ENCODE measurements at places on chromosomes 3 and 15.
A peak's percentile ranks its signal among the peaks of the same experiment; 100 is the strongest.

- DNase-seq, result no peak
These were observed 507.0 kb downstream of the FOXP1 start for GRCh38 chr3:71076361-71077002.

DNA sequence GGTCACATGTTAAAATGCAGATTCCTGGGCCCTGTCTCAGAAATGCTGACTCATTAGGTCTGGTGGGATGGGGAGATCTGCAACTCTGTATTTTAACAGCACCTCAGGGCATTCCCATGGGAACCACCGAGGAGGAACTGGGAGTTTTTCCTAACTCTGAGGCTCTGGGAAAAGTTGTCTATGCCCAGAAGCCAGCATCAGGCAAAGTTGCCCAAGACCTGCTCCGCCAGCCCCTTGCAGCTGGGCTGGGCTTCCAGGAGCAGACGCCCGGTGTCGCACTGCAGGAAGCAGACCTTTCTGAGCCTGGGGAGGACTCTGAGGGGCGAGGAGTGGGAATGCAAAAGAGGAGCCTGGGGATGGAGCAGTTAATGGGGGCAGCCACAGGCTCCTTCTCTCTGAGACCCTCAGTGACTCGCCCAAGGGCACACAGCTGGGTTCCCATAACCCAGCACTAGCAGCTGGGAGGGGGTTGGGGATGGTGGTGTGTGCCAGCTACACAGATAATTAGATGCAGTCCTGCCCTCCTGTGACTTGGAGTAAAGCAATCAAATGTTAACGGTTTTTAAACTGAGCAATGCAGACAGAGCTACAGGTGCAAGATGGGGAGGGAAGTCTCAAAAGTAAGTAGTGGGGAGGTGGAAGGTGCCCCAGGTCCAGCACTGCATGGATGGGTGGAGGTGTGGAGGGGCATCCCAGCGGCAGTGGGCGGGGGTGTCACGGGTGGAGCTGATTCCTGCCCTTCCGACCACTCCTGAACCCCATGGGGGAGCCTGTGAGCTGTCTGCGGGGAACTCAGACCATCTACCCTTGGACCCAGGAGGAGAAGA lies 100.4 kb downstream of the LSM3 start:
- DNase-seq, result no peak

DNA sequence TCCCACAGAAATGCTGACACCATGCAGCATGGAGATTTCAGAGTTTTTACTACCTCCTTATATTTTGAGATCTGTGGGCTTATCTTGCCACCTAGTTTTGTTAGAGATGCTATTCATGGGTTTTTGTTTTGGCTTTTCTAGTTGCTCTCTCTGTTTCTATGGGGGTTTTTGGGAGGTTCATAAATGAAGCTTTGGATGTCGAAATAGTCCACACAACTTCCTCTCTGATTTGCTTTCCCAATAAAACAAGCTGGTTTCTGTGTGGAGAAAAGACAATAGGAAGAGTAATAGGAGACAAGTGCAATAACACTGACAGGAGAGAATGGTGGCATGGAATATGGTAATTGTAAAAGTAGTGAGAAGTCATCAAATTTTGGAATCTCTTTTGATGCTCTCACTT lies 106.8 kb upstream of the GPR149 start:
- DNase-seq, result no peak

DNA sequence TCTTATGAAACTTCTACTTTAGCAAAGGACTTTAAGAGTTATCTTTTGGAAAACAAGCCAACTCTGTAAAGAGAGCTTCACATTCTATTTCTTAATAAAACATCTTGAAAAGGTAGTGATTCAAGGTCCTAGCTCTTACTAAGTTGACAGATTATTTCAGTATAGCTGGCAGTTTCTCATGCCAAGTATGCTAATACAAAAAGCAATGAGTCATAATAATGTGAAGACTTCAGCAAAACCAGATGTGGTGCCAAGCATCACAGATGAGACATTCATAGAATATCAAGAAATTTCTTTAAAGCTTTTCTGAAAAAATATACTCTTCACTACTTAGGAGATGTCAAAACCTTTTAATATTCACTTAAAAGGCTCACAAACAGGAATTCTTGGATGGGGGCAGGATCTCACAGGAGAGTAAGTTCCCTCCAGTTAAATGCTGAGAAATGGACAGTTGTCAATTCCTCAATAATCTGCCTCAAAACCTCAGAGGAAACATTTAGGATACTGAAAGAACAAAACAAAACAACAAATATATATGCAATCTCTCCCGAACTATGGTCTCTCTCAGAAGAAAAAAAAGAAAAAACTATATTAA lies 45.6 kb downstream of the DCBLD2 start:
- DNase-seq, result no peak

DNA sequence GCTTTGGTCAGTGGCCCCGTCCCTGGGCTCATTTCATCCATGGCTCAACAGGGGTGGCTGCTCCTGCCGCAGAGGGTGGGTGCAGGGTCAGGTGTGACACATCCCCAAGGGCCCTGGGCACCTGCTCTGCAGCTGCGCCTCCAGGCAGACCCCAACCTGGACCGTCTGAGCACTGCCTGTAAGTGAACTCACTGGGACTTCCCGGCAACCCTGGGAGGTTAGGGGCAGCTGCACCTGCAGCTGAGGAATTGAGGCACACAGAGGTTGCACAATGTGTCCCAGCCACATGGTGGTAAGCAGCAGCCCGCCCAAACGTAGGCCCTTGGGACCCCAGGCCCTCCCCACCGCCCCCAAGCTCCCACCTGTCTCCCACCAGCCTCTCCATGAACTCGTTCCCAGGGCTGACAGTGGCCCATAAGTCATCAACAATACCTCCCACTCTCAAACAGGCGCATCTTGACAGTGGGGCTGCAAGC lies 55.1 kb downstream of the PLXNA1 start:
- no peak for DNase-seq

GRCh38 chr3:42020684-42021307 lies 58.9 kb upstream of the ULK4 start:
- DNase-seq, result no peak

DNA sequence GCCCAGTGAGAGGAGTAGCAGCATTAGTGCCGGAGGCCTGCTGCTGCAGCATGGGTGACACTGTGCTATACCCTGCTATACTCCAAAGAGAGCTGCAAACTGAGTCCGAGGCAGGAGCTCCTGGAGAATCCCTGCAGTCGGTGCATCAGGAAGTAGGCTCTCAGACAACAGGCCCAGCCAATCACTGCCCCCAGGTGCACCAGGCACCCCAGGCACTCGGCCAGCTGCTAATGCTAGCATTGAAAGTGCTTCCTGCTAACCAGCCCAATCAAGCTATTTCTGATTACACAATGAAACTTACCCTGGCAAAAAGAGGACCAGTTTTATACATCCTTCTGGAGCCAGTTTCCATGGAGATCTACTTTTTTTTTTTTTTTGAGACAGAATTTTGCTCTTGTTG lies 45.6 kb upstream of the IREB2 start:
- DNase-seq, result no peak

- DNase-seq, result no peak
These were observed 52.4 kb upstream of the MRPS22 start for GRCh38 chr3:139291276-139292051.

- no peak for DNase-seq
These were observed 10.1 kb downstream of the LTF start for GRCh38 chr3:46454606-46455005.

DNA sequence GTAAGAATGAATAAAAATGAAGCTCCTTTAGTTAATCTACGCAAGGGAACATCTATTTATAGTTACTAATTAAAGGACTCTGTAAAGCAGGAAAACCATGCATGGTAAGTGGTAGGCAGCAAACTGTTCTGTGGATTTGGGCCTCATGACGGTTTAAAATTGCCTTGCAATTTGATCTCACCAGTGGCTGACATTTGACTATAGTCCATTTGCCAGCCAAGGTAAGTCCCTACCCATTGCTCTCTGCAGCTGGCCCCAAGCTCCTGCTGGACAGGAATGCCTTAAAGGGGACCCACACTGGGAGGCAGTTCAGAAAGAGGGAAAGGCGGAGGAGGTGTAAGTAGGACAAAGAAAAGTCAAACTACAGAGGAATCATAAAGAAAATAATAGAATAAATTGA lies 203.3 kb downstream of the PLCL2 start:
- no peak for DNase-seq

- no peak for DNase-seq
These were observed 6.9 kb downstream of the PLCH1 start for GRCh38 chr3:155737844-155738460.

- DNase-seq, result no peak
These were observed 889.0 kb upstream of the CFAP20DC start for GRCh38 chr3:59938828-59939227.

GRCh38 chr15:99385005-99385669 lies 133.9 kb downstream of the LRRC28 start:
- DNase-seq, result no peak

GRCh38 chr3:55701997-55702396 lies 214.9 kb upstream of the WNT5A start:
- DNase-seq, result no peak

DNA sequence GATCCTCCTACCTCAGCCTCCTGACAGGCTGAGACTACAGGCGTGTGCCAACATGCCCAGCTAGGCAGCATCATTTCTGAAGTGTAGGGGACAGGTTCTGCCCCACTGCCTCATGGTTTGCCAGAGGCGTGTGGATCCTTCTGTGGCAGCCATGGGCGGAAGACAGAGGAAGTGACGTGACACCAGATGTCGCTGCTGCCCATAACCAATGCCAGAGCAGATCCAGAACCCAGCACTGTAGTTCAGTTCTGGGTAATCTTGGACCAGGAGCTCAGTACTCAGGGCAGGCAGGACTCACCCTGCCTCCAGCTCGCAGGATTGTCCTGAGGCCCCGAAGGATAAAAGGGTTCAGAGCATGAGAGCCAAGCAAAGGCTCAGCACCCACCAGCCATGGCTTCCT lies 8.2 kb downstream of the RBPMS2 start:
- no peak for DNase-seq

GRCh38 chr3:16338999-16339398 lies 74.0 kb downstream of the OXNAD1 start:
- DNase-seq, result no peak

DNA sequence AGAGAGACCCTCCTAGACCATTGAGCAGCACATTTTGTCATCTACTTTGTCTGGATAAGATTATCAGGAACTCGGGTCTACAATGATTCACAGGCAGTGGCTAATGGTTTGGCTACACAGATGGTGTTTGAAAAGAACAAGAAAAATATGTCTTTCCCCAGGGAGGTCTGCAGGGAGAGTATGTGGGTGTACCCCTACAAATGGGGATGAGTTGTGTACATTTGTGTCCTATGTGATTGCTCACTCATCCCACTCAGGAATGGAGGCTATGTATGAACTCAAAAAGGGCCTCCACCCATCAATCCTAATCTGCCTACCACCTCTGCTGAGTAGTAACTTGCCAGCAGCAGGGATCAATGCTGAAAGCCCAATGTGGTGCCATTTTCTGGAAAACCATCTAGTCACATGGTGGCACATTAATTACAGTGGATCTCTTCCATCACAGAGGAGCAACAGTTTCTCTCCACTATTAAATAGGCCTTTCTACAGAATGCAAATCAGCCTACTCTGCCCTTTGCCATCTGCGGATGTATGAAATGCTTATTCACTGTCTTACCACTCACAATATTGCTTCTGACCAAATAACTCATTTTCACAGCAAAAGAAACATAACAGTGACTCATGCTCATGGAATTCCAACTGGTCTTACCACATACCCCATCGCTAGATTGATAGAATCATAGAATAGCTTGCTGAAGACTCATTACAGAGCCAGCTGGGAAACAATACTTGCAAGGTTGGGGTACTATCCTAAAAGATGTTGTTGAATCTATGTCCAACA lies 48.3 kb upstream of the TRIM42 start:
- no peak for DNase-seq

- DNase-seq, result peak; percentile 88
These were observed 30.2 kb upstream of the FURIN start for GRCh38 chr15:90838139-90838538.

DNA sequence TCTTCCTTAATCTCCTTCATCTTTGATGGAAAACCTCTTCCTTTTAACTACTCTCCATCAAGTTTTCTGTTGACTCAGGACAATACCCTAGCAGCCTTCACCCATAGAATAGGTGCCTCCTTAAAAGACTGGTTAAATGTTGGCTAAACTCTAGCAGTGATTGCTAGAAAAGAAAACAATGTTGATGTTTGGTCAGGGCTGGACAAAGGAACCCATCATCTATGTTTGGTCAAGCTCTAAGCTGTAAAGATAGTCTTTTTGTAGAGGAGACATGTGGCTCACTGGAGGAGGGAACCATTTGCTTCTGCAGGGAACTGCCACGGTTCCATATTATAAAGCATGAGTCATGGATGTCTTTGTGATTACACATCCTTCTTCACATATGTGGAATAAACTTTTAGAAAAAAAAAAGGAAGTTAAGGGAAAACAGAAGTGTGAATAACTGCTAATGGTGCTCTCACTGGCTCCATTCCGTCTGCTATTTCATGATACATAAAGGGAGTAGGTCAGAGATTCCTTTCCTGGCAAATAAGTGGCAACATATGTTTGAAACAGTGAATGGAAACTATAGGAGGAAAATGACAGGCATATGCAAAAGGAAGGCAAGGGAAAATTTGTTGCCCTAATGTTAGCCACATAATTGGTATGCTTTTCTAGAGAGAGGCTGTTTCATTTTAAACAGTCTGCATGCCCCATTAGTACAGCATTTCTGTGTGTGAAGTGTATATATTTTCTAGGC lies 78.2 kb downstream of the CMSS1 start:
- DNase-seq, result no peak

DNA sequence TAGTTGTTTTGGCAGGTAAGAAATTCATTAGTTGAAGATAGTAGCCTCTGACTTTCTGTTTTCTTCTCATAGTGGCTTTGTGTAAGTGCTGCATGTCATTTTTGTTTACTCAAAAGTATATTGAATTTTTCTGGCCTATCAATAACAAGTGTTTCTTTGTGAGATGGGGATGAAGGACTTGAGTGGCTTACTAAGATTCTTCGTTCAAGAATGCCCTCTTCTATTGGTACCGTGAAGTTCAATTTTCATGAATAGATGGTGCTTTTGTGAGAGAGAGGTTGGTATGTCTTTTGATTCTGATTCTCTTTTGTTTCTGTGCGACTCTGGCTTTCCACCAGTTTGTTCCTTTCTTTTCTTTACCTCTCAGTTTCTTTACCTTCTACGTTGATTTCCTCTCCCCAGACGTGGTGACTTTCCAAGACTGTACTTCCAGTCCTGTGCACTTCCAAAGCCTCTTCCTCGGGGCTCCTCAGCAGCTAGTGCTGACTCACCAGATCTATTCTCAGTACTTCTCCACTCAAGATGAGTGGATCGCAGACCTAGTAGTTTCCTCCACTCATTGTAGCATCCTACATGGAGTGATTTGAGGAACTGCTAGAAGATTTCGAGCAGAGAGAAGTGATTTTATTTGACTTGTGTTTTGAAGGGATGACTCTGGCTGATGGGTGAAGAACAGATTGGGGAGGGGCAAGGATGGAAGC lies 82.0 kb upstream of the EPHB3 start:
- no peak for DNase-seq

- DNase-seq, result no peak
These were observed 11.0 kb upstream of the TSC22D2 start for GRCh38 chr3:150396956-150397550.

GRCh38 chr3:126545544-126545943 lies 13.2 kb downstream of the C3orf22 start:
- DNase-seq, result no peak

- no peak for DNase-seq
These were observed 66.2 kb downstream of the SSR3 start for GRCh38 chr3:156488767-156489166.

All from activated CD4-positive, alpha-beta T cell treated with anti-CD3 and anti-CD28 coated beads, Interleukin-2, amount 10 ng/mL, durations not matched to agents 7 days and 5 days (primary cell).